T-helper 9 cell (primary cell): ENCODE measurements at places on chromosomes 2 and 18.
A peak's percentile ranks its signal among the peaks of the same experiment; 100 is the strongest.

GRCh38 chr2:165618806-165619205, 149.3 kb downstream of the CSRNP3 start:
- no peak for DNase-seq

DNA sequence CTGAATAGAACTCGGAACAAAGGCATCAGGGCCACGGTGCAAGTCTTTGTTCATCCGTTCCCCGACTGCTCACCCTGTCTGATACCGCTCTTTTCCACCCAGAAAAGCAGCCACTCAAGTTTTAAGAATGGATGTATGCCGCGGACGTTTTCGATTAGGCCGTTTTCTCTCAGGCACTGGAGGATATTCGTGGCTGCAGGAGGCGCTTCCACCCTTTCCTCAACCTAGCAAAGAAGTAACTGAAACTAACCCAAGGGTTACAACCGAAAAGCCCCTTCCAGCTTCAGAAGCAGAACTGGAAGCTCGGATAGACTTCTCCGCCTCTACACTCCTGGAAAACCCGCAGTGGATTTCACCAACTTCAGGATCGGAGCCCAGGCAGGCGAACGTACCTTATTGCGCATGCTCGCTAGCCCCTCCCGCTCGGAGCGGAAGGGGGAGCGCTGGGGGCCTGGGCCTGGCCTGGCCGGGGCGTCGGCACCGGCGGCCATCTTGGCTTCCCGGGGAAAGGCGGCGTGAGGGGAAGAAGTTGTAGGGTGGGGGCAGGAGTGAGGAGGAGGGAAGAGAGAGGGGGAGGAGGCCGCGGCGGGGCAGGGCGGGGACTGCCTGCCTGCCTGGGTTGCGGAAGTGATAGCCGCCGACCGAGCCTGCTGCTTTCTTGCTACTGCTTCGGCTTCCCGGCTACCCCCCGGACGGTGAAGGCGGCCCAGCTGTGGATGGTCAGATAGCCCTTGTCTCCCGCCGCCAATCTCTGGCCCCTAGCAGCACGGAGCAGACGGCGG, at the start of gene ACTR3:
Gene ACTR3 (plus strand): TSS at position 619 of the 782 bp plus-strand sequence. CDS start 191 bp downstream, outside the sequence.
- DNase-seq, result peak; percentile 99

- DNase-seq, result no peak
Measured at GRCh38 chr2:48482769-48483168, 47.2 kb upstream of the STON1 start.

- no peak for DNase-seq
Measured at GRCh38 chr18:354003-354402, 86.2 kb upstream of the THOC1 start.

DNA sequence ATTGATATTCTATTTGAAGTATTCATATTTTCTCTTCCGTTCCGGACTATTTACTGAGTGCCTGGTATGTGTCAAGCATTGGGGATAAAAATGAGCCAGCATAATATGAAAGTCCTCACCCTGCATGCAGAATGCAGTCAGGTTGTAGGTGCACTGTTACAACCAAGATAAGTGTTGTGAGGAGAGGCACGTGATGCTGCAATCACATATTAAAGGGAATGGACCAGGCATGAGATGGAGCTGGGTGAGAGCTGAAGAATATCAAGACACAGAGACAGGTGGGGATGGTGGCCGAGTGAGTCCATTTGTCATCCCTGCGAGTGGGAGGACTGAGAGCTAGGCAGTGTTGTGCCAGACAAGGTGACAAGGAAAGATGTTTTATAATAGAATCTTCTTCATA, 52.3 kb downstream of the MFSD6 start:
- no peak for DNase-seq

DNA sequence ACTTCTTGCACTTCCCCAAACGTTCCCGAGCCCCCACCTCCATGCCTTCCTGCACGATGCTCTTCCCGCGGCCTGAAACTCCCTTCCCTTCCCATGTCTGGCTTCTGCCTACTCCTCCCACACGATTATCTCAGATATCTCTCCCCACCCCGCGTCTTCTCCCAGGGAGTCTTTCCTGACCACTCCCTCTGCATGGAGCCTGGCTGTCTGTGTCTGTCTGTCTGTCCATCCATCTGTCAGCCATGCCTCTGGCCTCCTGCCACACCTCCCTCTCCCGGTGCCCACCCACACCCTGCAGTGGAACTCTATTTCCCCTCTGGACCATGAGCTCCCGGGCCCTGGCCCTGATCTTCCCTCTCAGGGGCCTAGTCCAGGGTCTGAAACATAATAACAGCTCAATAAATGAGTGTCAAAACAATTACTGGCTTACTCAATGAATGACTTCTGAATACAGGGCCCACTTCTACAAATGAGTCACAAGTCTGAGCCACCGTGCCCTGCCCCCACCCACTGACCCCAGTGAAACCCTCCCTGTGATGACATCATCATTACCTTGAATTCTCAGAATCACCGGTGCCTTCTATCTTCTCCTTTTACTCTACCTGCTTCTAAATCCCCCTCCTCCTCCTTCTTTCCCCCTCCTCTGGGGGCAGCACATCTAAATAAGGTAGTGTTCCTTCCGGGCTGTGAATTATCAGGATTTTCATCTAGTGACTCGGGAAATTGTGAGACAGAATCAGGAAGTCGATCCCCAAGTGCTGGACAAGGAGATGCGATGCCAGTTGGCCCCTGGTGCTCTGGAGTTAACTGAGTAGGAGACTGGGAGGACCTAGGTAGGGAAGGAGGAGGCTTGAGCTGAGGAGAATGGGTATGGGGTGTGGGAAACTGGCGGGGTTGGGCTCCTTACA, 46.1 kb upstream of the PLB1 start:
- DNase-seq, result no peak

- no peak for DNase-seq
Measured at GRCh38 chr2:105269426-105269825, 27.9 kb downstream of the GPR45 start.

DNA sequence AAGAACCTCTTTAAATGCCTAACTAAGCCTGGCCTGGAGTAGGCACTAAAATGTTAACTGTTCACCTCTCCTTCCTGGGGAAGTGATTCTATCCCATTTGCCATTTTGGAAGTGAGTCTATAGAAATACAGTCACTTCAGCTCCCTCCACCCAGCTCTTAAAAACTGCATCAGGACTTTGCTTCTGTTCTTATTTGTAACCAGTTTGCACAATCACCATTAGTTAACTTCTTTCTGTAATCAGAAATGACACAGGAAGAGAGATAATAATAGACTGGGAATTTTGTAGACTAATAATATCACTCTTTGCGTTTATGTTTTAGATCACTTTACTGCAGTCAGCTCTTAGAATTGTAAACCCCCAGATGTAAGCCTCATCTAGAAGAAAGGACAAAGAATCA, 16.0 kb upstream of the MARCO start:
- DNase-seq, result no peak

GRCh38 chr18:75089748-75090327, 119.1 kb downstream of the PTGR3 start:
- DNase-seq, result no peak

DNA sequence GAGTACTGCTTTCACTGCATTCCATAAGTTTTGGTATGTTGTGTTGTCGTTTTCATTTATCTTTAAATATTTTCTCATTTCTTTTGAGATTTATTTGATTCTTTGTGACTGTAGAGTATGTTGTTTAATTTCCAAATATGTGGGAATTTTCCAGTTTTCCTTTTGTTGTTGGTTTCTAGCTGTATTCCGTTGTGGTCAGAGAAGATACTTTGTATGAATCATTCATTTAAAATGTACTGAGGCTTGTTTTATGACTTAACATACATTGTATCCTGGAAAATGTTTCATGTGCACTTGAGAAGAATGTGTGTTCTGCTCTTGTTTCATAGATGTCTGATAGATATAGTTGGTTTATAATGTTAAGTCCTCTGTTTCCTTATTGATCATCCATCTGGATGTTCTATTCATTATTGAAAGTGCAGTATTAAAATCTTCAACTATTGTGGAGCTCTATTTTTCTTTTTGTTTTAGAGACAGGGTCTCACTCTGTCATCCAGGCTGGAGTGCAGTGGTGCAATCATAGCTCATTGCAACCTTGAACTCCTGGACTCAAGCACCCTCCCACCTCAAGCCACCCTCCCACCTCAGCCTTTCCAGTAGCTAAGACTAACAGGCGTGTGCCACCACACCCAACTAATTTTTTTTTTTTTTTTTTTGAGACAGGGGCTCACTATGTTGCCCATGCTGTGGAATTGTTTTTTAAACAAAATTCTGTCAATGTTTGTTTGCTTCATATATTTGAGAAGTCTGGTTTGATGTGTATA, 96.8 kb downstream of the TAF4B start:
- DNase-seq, result no peak

DNA sequence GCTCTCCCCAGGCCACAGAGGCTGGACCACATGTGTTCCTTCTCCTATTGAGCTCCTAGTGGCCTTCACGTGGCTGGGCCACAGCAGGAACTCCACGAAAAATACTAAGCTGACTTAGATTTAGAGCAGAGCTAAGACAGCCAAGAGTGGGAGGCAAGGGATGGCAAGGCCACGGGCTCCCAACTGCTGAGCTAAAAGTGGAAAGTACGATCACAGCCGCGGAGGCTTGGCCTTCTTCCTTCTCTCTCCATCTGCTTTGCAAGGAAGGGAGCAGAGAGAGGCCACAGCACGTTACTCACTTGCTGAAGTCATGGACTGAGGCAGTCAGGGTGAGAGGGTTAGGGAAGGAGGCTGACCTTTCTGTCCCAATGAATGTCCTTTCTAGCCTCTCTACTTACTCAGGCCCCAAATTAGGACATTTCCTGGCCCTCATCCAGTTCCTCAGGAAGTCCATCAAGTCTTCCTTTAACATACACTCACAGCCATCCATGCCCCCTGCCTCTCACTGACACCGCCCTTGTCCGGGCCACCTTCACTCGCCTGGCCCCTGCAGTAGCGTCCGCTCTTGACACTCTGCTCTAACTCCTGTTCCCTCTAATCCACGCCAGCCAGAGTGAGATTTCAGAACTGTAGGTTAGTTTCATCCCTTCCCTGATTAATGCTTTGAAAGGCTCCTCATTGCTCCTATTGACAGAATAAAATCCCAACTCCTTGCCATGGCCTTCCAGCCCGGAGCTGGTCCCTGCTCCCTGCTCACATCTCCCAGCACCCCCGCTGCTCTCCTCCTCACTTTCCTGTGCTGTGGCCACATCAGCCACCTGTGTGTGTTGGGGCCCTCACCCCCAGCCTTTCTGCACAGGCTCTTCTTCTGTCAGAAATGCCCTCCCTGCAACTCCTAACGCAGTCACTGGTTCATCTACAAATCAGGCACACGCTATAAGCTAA, 204.2 kb downstream of the CYP26B1 start:
- DNase-seq, result no peak

DNA sequence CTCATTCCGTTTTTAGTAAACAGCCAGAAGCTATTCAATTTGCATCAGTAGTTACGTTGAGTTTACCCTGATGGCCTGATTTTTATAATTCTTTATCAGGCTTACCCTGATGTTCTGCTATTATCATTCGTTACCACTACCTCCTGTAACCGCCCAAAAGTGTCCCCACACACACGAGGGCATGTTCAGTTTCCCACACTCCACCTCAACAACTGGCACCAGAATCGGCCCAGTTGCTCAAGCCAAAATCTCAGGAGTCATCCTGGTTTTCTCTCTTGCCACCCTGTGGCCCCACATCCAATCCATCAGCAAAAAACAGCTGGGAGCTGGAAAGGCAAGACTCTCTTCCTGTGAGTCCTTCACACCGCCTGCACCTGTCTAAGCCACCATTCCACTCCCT, 102.9 kb upstream of the RAB6C start:
- no peak for DNase-seq

- DNase-seq, result no peak
Measured at GRCh38 chr18:37065254-37065653, 236.3 kb downstream of the KIAA1328 start.

- no peak for DNase-seq
Measured at GRCh38 chr18:59015531-59016152, 124.0 kb upstream of the SEC11C start.

DNA sequence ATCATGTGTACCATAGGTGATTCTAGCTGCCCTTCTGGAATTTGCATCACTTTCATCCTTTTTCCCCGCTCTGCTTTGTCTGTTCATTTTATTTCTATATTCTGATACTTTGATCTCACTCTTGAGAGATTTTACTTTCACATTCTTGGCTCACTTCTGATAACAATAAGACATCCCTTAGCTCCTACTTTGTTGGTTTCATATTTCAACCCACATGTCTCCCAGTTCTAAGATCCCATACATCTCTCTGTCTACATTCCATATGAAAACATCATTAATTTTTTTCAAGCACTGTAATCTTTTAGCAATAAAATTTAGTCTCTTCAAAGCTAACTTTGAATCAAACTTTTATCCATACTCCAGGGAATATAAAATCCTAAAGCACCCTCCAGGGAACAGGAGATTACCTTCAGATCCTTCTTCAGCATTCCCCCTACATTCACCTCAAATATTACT, 75.6 kb downstream of the COL3A1 start:
- no peak for DNase-seq

DNA sequence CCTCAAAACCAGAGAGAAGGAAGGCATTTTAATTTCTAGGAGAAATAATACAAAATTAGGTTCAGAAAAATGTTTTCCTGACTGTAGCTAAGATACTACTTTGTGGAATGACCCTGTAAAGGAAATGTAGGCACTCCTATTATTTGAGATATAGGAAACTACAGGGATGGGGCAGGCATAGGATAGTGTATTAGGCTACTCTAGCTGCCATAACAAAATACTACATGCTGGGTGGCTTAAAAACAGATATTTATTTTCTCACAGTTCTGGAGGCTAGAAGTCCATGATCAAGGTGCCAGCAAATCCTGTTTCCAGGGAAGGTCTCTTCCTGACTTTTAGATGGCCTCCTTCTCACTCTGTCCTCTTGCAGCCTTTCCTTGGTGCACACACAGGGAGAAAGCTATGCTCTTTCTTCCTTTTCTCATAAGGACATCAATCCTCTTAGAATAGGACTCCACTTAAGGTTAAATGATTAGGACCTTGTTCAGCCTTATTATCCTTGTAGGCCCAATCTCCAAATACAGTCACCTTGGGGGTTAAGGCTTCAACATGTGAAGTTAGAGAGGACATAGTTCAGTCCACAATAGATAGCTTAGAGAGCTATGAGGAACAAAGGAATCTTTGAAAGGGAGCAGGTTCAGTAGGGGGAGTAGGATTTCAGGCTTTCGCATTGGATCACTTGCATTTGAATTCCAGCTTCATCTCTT, 14.0 kb upstream of the CAVIN2 start:
- no peak for DNase-seq

DNA sequence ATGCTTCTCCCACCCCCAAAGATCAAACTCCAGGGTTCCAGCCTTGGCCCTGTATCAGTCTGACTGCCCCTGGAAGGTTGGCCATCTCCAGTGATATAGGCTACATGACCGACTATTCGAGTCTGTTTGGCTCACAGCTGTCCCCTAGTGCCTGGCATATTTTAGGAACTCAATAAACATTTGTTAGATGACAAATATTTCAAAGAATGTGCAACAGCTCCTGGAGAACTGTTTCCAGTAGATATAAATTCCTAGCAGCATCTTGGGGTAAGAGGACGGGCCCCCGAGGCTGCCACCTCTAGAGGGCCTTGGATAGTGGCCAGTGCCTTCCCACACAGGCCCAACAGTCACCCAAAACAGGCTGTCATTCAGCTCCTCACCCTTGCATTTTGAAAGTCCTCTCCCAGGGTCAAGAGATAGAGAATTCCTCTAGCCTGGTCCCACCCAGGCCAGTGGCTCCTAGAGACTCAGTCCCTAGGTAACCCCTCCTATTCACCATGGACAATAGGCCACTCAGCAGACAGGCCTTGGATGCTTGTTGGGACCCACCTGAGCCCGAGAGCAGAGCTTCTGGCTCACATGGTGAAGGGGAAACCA, 45.1 kb upstream of the ATP6V1B1 start:
- DNase-seq, result no peak

GRCh38 chr2:74528600-74529356, 728 bp downstream of the AUP1 start:
- DNase-seq, result no peak

- no peak for DNase-seq
Measured at GRCh38 chr2:157233506-157233905, 24.0 kb upstream of the GALNT5 start.

- peak; percentile 34 for DNase-seq
Measured at GRCh38 chr2:231104115-231104713, 20.6 kb downstream of the HTR2B start.
